ENCODE measurements at places on chromosomes 2 and 18.
A peak's percentile ranks its signal among the peaks of the same experiment; 100 is the strongest.

DNA sequence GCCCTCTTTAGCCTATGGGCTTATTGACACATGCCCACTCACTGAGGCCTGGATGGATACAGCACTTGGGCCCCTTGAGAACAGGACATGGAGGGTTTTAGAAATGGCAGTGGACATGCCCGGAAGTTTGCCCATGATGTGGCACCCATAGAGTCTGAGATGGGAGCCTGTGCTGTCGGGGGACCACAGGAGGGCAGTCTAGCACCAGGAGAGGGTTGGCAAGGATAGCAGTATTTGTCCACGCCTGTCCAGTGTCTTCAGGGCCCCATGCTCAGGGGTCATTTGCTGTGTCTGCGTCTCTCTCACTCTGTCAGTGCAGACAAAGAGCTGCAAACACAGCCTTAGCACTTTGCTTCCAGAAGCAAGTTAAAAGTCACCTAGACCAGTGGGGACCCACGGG lies 48.7 kb downstream of the IL1RL2 start:
- DNase-seq: no peak

DNA sequence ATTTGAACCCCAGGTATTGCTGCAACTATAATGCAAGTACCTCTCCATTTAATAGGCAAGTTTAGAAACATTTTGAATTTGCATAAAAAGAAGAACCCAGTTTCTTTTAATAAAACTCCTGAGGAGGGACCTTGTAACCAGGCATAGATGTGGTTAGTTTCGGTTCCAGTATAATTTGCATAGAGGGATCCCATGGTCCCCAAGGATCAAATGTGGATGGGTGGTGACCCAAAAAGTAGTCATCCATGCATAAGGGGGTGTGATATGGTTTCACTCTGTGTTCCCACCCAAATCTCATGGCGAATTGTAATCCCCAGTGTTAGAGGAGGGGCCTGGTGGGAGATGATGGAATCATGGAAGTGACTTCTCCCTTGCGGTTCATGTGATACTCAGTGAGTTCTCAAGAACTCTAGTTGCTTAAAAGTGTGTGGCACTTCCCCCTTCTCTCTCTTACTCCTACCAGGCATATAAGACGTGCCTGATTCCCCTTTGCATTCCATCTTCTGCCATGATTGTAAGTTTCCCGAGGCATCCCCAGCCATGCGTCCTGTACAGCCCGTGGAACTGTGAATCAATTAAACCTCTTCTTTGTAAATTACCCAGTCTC lies 40.2 kb upstream of the SKA1 start:
- DNase-seq: no peak

DNA sequence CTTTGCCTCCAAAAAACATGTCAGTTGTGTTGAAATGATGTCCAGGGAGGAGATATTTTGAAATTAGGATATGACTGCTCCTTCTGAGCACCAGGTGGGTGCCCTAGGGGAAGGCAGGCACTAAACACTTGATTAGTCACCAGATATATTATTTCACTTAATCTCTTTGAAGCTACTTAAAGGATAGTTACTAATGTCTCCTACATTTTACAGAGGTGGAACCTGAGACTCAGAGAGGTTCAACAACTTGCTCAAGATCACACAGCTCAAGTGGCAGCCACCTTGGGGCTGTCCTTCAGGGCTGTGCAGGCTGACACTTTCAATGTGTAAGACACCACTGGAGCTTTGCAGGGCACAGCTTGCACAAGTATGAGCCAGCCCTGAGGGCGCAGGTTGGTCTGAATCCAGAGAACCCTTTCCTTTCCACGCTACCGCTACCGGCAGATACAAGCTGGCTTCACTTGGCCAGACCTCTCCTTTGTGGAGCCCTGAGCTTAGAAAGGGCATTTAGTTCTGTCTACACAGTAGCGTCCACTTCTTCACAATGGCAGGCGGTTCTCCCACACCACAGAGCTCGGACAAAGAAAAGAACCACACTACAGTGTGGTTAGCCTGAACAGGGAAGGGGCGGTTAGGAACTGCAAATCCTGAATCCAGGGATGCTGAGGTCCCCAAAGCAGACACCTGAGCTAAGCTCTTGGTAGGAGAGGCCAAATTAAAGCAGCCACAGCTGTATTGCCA lies 16.4 kb downstream of the ALPK2 start:
- no peak for DNase-seq

GRCh38 chr2:117801826-117802225 lies 12.7 kb upstream of the DDX18 start:
- no peak for DNase-seq

DNA sequence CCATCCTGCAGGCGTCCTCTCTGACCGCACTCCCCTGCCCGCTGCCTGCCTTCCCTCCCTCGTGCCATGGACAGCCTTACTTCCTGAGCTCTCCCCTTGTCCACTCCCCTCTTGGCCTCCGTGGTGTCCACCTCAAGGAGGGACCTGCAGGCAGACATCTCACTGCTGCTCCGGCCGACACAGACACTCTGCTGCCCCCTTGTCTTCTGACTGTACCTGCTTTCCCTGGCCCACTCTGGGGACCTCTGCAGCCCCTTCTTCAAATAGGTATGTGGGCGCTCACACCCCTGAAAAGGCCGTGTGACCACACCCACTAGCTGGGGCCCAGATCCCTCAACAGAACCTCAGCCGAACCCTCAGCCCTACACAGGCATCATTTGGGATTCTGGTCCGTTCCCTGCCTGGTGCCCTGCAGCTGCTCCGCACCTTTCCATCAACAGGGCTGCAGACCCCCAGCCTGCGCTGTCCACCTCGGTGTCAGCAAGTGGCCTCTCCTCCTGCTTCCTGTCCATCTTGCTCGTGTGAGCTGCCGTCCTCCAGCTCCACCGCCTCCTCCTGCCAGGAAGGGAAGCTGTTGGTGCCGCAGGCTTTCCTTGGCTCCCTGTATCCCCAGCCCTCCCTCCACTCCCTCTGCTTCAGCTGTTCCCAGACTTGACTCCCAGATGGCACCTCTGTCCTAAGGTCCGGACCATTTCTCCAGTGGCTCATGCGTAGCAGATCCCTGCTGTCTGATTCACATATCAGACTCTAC lies 94.1 kb downstream of the KLHL29 start:
- no peak for DNase-seq

DNA sequence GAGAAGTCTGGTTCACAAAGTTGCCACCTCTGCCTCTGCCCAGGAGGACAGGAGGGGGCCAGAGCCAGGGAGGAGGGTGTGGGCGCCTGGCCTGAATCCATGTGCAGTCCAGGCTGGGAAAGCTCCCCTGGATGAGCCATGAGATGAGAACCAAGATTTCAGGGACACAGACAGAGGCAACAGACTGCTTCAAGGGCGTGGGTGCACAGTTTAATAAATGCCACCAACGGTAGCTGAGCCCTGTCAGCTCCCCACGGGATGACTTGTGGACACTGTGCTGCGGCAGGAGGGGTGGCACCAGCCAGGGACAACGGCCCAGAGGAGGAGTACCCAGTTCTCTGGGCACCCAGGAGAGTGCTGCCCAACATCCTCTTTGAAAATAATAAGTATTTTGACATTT lies 15.2 kb downstream of the CAPG start:
- no peak for DNase-seq

- no peak for DNase-seq
These were observed 66.1 kb downstream of the NAB1 start for GRCh38 chr2:190714958-190715357.

- DNase-seq: no peak
These were observed 212.3 kb upstream of the TRIB2 start for GRCh38 chr2:12504443-12504842.

GRCh38 chr2:200744201-200744602 lies 67.5 kb upstream of the BZW1 start:
- DNase-seq: no peak

- DNase-seq: no peak
These were observed 230.1 kb downstream of the ALPK2 start for GRCh38 chr18:58398648-58399398.

DNA sequence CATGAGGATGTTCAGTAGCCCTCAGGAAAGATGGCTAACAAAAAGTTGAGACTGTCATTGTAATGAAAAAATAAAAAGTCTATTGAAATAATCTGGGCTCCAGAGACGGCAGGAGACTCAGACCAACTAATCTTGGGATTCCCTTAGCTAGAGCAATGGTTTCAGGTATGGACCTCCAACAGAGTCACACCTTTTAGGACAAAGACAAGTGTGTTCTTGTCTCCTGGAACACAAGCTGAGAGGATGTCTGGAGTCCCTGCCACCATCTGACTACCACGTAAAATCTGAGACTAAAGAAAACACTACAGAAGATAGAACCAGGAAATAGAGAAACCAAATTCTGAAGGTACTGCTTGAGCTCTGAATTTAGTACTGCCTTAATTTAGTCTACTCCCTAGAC lies 103.3 kb upstream of the RBBP8 start:
- DNase-seq: peak; percentile 49

DNA sequence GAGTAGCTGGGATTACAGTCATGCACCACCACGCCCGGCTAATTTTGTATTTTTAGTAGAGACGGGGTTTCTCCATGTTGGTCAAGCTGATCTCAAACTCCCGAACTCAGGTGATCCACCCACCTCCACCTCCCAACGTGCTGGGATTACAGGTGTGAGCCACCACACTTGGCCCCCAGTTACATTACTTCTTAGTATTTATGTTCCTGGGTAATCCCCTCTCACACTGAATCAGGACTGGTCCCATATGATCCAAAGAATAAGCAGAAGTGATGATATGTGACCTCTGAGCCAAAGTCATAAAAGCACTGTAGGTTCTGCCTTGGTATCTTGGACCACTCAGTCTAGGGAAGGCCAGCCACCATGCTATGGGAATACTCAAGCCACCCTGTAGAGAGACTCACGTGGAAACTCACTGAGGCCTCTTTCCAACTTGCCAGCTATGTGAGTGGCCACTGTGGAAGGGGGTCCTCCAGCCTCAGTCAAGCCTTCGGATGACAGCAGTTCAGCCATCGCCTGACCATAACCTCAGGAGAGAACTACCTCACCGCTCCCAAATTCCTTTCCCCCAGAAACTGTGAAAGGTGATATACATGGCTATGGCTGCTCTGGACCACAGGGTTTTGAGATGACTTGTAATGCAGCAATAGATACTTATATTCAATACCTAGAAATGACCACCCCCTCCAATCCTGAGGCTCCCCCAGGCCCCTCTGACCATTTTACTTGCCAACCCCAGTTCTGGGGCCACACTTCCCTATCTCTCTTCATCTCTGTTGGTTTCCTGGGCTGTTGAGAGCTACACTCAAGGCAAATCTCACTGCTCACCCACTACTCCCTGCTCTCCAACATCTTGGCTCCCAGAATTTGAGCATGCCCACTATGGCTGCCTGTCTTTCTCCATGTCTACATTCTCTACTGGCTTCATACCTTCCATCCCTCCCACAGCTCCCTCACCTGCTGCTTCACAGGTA lies 80.5 kb downstream of the DDX1 start:
- DNase-seq: no peak

DNA sequence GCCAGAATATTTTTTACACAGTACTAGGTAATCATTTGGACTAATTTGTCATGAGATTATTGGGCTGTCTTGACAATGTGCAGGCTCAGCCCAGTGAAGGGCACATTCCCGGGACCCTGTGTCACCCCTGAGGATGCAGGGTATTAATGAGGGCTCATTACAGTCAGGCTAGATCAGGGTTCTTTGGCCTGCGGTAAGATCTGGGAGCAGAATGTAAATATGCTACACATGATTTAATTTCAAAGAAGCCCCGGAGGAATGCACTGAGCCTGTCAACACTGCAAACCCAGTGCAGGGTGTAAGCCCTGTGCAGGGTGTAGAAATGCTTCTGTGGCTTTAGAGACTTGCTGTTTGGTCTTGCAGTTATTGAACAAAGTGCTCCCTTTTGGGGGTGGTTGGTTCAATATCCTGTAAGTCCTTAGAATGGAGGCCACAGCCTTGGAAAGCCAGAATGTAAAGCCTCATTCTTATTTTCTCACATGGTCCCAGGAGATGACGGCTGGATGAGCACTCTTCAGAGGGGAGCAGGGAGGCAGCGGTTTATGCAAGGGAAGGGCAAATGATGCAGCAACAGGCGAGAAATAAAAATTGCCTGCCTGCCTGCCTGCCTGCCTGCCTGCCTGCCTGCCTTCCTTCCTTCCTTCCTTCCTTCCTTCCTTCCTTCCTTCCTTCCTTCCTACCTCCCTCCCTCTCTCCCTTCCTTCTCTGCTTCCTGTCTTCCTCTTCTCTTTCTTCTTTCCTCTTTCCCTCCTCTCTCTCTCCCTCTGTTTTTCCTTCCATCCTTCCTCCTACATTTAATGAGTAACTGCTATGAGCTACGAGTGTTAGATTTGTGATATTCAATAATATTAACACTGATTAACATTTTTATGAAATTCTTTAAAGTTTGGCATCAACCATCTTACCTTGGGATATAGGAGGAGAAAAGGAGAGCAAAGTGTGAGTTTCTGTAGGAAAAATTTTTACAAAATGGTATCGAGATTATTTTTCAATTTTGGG lies 148.8 kb downstream of the VAPA start:
- no peak for DNase-seq

DNA sequence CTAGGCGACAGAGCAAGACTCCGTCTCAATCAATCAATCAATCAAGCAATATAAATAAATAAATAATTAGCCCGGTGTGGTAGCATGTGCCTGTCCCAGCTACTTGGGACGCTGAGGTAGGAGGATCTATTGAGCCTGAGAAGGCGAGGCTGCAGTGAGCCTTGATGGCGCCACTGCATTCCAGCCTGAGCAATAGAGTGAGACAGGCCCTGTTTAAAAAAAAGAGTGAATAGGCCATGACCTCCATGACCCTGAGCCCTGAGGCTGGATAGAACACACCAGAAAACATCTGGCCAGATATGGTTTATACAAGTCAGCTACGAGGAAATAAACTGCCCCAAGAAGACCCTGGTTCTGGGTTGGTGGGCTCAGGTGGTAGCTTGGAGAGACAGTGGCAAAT lies 20.4 kb upstream of the SEMA4C start:
- DNase-seq: no peak

- DNase-seq: no peak
These were observed 84.0 kb downstream of the PTGR3 start for GRCh38 chr18:75124991-75125381.

GRCh38 chr18:77478646-77479442 lies 229.2 kb downstream of the GALR1 start:
- no peak for DNase-seq

DNA sequence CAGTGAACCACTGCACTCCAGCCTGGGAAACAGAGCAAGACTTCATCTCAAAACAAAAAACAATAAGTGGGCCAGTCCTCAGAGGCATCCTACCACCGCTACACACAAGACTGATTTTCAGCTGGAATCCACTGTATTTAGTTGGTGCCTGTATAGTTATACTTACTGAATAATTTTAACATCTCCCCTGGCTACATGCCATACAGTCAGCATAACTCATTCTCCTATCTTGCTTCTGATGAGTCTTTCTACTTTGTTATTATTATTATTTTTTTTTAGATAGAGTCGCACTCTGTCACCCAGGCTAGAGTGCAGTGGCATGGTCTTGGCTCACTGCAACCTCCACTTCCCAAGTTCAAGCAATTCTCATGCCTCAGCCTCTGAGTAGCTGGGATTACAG lies 19.9 kb upstream of the CAB39 start:
- DNase-seq: no peak

GRCh38 chr2:43791035-43791765 lies 17.4 kb downstream of the DYNC2LI1 start:
- DNase-seq: no peak

GRCh38 chr2:50749216-50749615 lies 282.7 kb downstream of the NRXN1 start:
- DNase-seq: no peak
